SK-N-MC (cell line): ENCODE measurements at places on chromosomes 7 and 10.

- DNase-seq: no peak
Observed at GRCh38 chr7:106114716-106115383, 2.7 kb upstream of the SYPL1 start.

DNA sequence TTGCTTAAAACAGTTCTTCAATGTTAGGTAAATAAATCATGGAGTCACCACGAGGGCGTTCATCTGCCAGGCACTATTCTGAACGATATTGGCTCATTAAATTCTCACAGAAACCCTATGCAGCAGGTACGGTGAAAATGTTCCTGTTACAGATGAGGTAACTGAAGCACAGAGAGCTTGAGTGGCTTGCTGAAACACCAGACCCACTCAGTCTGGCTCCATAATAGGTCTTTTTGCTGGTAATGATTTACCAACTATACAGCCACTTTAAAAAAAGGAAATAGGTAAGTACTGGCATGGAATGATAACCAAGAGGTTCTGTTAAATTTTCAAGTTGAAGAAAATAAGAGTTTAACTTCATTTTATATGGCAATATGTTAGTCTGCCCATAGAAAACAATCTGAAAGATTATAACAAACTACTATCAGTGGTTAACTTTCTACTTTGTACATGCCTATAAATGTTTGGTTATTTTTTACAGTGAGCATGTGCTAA lies 1.3 kb upstream of the TM9SF3 start:
- no peak for DNase-seq

GRCh38 chr7:1503816-1504775 lies at the start of gene INTS1:
INTS1 (minus strand) TSS chr7:1504389; CDS start chr7:1503960, 429 bp downstream.
- peak; percentile 35 for DNase-seq

GRCh38 chr7:47470567-47471357 lies 111.1 kb downstream of the TNS3 start:
- no peak for DNase-seq

- no peak for DNase-seq
Observed at GRCh38 chr7:105153531-105153930, 139.5 kb downstream of the KMT2E start.

DNA sequence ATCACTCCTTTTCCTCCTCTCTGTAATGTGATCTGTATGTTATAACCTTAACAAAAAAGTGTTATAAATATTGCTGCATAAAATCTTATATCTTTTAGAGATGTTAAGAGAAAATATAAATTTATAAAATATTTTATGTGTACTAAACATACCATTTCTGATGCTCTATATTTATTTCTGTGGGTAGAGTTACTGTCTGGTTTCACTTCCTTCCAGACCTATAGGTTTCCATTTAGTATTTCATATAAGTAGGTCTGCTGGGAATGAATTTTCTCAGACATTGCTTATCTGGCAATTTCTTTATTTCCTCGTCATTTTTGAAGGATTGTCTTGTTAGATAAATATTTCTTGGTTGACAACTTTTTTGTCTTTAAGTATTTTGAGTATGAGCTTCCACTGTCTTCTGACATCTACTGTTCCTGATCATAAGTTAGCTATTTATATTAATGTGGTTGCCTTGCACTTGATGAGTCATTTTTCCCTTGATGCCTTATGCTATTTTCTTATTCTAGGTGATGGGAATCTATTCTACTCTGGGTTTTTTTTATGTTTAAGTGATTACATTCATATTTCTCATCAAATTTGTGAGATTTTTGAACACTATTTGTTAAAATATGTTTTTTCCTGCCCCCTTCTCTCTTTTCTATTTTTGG lies 11.2 kb upstream of the THSD7A start:
- DNase-seq: no peak

DNA sequence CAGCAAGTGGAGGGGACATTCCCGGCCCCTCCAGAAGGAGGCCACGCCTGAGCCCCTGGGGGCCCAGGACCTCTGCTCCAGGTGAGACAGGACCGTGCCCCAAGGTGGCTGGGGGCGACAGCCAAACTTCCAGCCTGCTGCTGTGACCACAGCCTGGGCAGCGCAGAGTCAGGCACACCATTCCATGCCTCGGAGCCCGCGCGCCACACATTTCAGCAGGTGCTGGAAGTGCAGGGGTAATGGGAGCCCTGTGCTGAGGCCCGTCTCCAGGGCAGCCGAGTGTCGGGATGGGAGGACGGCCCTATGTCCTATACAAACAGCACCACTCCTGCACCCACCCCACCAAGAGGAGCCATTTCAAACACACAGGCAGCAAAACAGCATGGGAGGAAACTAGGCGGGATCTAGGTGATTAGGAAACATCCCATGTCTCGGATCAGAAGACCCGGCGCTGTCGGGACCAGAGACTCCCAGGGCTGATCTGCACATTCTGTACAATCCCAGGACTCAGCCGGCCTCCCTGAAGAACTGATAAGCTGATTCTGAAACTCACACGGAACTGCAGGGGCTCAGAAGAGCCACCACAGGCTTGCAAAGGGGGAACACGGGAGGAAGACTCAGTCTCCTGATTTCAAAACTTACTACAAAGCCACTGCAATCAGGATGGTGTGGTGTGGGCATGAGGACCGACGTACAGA lies 272.3 kb downstream of the ELFN1 start:
- no peak for DNase-seq

GRCh38 chr10:17516376-17516775 lies 62.0 kb upstream of the ST8SIA6 start:
- no peak for DNase-seq

DNA sequence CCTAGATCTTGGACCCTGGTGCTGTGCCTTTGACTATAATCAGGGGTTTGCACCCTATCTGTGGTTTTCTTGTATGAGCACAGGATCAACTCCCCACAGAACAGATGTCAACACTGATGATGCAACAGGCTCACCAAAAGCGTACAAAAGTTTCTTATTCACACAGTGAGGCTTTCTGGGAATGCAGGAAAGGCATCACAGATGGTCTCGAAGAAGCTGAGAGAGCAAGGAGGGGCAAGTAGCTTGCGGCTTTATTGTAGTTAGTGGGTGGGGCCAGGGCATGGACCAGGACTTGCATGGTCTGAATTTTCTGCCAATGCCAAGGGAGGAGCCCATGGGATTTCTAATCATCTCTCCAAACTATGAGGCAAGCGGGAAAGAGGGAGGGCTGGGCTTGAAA lies 46.2 kb downstream of the SEC61G start:
- no peak for DNase-seq

DNA sequence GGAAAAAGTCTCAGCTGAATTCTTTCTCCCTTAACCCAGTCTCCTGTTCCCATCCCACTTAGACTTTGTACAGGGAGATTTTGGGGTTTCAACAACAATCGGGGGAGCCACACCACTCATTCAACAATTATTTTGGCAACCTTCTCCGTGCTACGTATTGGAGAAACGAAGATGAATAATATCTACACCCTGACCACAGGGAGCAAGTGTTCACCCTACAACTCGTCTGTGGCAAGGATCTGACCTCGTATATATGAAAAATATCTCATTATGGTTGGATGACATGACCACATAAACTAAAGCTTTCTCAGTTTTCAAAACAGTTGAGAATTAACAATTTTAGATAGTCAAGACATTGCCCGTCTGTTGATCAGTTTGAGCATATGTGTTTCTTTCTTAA lies 302.1 kb downstream of the CACNA2D1 start:
- DNase-seq: no peak

DNA sequence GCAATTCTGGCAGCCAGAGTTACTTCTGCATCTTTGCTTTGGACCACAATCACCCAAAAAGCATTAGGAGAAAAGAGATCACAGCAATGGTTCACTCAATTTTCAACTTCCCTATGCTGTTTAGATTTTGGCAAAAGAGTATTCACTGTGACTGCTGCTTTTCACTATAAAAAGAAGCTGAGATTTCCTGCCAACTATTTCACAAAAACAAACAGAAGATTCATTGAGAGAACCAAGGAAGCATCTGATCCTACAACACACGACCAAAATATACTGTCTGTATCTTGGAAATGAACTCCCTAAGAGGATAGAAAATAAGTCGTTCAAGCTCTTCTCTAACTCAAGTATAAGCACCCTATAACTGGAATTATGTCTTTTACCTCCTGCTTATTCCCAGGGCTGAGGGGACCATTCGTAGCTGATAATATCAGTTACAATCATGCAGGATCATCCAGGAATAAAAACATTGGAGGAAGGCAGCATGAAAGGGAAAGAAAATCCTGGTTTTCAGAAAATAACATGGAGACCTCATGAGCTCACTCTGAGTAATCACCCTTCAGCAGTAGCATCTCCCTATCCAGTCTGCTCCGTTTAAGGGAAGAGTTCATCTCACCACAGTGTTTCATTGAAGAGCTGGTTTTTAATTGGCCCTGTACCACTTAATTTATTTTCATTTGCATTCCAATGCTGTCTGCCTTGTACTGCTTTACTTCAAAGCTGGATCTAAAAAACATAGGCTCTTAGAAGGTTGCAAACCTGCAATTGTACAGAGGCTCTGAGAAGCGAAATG lies 256.2 kb downstream of the PAXIP1 start:
- no peak for DNase-seq
